ENCODE measurements at places on chromosomes 4 and X.

DNA sequence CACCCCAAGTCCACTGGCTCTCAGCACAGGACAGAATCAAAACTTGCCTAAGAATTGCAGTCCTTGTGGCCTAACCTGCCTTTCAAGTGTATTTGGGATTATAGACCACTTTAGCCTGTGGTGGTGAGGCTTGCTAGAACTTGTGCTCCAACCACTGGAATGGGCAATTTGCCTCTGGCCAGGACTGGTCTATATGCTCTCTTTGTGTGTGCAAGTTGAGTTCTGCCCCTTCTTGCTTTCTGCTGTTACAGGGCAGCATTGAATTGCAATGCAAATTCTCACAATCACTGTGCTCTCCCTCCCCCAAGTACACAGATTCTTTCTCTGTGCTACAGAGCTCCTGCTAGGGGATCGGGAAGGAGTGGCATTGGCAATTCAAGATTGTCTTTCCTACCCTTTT is 233.6 kb upstream of the DIPK2B start:
- no peak for DNase-seq

DNA sequence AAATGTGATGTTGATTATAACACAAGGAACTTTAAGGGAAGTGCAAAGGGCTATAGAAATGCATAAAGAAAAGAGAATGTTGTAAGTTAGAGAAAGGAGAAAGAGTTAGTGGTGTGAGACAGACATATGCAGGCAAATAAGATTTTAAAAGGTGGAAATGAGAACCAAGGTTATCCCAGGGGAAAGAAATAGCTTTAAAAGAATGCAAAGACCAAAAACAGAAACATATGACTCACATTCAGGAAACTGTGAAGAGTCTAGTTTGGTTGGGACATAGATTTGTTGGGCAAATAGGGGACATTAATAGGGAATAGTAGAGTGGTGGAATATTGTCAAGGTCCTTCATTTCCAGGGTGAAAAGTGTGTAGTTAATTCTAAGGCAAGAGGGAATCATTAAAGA is 52.4 kb downstream of the MAPK10 start:
- DNase-seq, result no peak

DNA sequence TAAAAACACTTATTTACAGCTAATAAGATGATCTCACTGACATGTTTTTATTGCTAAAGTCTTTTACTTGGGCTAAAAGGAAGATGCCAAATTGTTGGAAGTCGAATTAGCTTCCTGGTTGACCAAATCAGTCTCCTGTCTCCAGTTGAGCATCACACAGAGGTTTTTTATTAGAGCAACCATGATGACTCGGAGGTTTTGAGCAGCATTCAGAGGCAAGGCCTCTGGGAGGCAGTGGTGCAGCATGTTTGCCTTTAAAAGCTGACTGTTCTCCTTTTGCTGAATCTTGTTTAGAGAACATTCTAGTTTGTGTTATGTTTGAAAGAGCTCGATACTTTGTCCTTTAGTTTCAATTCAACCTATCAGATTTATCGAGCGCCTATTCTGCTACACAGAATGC is 2.1 kb downstream of the UCHL1 start:
- DNase-seq, result peak; percentile 67

GRCh38 chr4:151712777-151713176 is 48.0 kb downstream of the GATB start:
- no peak for DNase-seq

GRCh38 chrX:109753256-109753655 is 20.2 kb upstream of the ACSL4 start:
- DNase-seq, result no peak

DNA sequence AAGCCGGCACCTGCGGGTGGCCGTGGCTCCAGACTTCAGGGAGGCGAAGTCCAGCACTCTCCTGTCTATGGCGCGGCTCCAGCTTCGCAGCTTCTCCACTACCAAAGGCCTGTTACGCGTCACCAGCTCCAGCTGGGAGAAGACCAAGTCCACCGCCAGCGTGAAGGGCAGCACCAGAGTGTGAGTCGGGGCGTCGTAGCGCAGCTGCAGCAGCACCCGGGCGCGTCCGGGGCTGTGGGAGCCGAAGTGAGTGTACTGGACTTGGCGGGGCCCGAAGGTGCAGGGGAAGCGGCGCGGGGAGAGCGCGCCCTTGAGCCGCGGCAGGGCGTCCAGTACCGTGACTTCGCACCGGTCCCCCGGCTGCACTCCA is 444 bp downstream of the FREM3 start:
- DNase-seq, result no peak

- DNase-seq, result peak; percentile 0
These were observed 44.6 kb upstream of the LINC00632 start for GRCh38 chrX:140664939-140665338.

- DNase-seq, result no peak
These were observed 414.3 kb downstream of the NAP1L3 start for GRCh38 chrX:93259029-93259428.

DNA sequence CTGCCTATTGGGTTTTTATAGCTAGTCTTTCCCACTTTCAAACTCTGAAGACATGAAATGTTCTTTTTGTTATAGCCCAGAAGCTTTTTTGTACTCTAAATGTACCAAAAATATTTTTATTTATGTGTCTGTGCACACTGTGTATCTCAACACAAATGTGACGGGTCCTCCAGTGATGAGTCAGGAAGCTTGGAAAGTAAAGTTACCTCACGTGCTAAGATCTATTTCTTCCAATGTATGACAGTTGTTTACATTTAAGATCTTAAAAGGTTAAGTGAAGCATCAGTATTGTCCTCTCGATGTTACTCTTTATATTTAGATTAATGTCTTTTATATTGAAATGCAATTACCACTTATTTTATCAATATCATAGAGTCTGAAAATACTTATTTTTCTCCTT is 29.1 kb upstream of the PRSS12 start:
- DNase-seq, result no peak

DNA sequence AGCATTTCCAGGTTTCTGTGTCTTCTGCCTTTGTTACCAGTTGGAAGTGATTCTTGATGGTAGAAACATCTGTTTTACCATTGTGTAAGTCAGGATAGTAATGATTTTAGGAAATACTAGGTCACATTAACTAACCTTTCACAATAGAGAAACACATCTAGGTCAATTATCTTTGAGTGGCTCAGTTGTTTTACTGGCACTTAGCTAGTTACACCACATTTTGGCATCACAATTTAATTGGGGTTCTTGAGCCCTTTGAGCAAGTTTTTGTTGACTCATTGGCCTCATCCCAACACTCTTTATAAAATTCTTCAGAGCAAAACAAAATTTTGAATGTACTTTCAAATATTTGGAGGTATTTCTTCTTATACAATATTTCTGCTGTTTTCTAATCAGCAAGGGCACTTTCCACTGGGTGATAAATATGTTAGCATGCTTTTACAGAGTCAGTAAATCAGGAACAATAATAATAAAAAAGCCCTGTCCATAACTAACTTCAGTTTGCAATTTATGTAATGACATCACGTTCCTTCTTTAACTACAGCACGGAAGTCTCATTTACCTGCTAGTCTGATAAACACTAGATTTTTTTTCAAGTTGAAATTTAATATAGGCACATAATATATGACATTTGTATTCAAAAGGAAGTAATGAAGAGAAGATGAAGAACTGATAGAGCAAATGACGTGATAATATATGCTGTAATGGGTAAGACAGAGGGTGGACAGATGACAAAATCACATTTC is 64.8 kb upstream of the GK2 start:
- no peak for DNase-seq

- no peak for DNase-seq
These were observed 145.2 kb downstream of the CORIN start for GRCh38 chr4:47692691-47693090.

DNA sequence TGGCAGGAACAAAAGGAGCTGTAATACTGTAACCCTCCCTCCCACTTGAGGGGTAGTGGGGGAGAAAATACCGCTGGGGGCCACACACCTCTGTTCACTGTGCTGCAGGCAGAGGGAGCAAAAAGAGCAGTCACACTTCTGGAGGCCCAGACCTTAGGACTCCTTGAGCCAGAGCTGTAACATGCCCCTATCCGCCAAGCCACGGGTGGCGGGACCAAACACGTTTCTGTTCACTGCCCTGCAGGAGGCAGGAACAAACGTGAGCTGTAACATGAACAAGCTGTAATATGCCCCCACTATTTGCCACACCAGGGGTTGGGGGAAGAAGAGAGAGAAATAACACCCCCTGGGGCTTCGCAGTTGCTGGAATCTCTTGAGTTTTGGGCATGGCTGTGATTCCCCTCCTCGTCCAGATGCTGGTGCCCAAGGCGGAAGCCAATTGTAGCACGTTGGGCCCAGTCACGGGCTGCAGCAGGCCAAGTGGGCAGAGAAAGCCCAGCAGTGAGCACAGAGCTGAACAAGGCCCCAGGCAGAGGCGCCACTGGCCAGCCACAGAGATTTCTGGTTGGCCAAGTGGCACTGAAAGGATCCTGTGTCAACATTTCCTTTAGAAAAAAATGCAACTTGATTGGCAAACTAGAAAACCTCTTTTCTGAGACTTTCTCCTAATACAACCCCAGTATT is 509.7 kb downstream of the INPP4B start:
- no peak for DNase-seq

DNA sequence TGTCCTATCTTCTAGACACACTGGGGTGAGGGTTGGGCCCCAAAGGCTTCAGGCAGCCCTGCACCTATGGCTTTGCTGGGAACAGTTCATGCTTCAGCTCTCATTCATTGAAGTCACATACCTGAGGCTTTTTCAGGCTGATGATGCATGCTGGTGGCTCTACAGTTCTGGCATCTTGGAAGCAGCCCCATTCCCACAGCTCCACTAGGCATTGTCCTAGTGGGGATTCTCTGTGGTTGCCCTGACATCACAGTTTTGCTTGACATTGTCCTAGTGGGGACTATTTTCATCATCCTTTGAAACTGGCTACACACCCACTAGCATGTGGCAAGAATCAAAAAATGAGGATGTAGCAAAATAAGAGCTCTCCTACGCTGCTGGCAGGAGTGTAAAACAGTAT is 37.7 kb upstream of the C4orf17 start:
- no peak for DNase-seq

- no peak for DNase-seq
These were observed 36.5 kb downstream of the OCRL start for GRCh38 chrX:129576539-129576938.

DNA sequence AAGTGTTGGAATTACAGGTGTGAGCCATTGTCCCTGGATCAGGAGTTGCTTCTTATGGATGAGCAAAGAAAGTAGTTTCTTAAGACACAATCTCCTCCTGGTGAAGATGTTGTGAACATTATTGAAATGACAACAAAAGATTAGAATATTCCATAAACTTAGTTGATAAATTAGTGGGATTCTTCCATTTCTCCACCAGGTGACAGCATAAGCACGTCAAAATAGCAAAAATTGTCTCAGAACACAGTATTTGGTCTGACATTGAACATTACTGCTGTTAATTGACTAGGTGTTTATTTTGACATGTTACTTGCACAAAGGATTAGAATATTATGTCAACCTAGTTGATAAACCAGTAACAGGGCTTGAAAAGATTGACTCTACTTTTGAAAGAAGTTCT is 21.6 kb downstream of the CLDN34 start:
- DNase-seq, result no peak

- no peak for DNase-seq
These were observed 29.3 kb downstream of the DYNLT3 start for GRCh38 chrX:37818031-37818430.

- DNase-seq, result no peak
These were observed 84.8 kb downstream of the RTL3 start for GRCh38 chrX:78574306-78574705.

DNA sequence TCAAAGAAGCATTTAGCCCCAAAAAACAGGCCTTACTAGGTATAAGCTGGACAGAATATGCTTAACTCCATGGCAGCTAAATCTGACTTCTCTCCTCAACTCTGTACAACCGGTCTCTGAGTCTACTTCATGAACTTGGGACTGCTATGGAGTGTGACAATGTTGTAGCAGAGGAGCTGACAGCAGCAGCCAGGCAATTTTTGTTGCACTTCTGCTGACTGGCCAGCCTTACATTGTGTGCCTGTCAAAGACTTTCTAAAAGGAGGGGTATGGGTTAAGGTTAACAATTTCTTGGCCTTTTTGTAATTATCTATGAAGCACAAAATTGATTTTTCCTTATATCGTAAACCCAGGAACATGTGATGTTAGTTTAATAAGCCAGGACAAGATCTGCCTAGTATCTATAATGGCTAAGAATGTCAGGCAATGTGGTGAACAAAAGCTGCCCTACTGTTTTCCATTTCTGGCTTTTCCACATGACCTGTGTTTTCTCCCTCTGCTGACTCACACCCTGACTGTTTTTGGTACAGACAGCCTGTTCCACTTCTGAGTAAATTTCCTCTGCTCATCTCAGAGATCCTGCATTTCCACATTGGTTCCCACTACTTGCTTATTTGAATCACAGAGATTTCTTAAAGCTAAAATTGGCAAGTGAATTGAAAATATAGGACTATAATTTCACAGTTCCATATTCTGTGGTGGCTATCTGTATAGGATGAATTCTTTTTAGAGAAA is 9.3 kb downstream of the NOX1 start:
- peak; percentile 1 for DNase-seq

DNA sequence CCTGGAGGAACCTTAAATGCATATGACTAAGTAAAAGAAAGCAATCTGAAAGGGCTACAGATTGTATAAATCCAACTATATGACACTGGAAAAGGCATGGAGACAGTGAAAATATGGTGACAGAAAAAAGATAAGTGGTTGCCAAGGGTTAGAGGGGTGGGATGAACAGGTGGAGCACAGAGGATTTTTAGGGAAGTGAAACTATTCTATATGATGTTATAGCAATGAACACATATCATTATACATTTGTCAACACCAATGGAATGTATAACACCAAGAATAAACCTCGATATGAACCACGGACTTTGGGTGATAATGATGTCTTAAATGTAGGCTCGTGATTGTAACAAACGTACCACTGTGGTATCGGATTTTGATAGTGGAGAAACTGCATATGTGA is 40.7 kb downstream of the NPY5R start:
- no peak for DNase-seq

GRCh38 chr4:119525005-119525749 is 103.4 kb downstream of the PDE5A start:
- DNase-seq, result no peak

Measured in suppressor macrophage (primary cell).